H9 (cell line): ENCODE measurements at places on chromosomes 2 and 18. TPM values are rescaled to one million over a fixed set of nuclear protein-coding genes. Genes with fewer than 3 reads are reported as not detected.

Gene PDCD1
- 1.4 and 1.6 TPM in 2 replicates for total RNA-seq

Gene SETBP1
- total RNA-seq, result 4.6 and 4.8 TPM in 2 replicates

Gene LDLRAD4
- 1.8 and 3.9 TPM in 2 replicates for total RNA-seq

Gene IL1RL2
- total RNA-seq, result not detected in 2 replicates

Gene TXNDC2
- total RNA-seq, result 0.28 TPM in 1 of 2 replicates, not detected in the other

Gene PROKR1
- 1.5 TPM in 2 replicates for total RNA-seq

Gene IL1RN
- total RNA-seq, result not detected in 2 replicates

GRCh38 chr18:23650968-23651927 lies 11.5 kb downstream of the ANKRD29 start:
- H3K27ac ChIP-seq, result no peak overlapping the region
- H3K36me3 ChIP-seq, result no peaks in the 10 kb centered on the region
- no peaks in the 10 kb centered on the region for H3K27me3 ChIP-seq
- H3K4me3 ChIP-seq, result no peak overlapping the region
- no peak for DNase-seq

- DNase-seq, result no peak
- H3K4me1 ChIP-seq, result no peaks in the 10 kb centered on the region; the same call in 1 of the 2 replicates
- no peaks in the 10 kb centered on the region for H3K27me3 ChIP-seq
Observed at GRCh38 chr2:183164650-183165015, 40.4 kb downstream of the NUP35 start.

DNA sequence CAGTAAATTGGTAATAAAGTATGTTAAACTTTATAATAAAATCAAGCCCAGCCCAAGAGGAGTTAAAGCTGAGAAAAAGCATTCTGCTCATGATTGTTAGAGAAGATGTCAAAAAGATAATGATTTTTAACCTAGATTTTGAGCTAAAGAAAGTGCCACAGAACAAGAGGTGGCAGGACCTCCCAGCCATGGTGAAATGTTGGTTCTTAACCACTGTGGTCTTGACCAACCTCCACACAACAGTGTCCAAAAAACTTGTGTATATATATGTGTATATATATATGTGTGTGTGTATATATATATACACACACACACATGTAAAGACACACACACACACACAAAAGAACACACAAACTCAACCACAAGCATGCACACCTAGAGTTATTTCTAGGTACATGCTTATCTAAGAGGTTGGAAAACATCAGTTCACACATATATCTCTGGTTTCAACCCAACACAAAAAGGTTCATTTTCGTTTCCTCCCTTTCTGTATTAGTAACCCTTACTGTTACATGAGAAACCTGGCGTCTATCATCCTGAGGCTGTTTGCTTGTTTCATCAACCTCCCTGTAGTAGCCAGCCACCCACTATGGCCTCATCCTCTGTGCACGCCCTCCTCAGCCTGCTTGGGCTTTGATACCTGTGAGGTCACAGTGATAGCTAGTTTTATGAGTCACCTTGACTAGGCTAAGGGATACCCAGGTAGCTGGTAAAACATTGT lies 631.8 kb upstream of the ID2 start:
- no peak overlapping the region for H3K27ac ChIP-seq
- no peaks in the 10 kb centered on the region for H3K4me1 ChIP-seq
- no peaks in the 10 kb centered on the region for H3K27me3 ChIP-seq
- no peak overlapping the region for H3K4me3 ChIP-seq

- H3K27ac ChIP-seq, result no peak overlapping the region
- peaks cover 14% of the 10 kb centered on the region; the same call in 2 of the 3 replicates for H3K36me3 ChIP-seq
- no peak overlapping the region for H3K4me3 ChIP-seq
- H3K27me3 ChIP-seq, result peaks cover 19% of the 10 kb centered on the region
Observed at GRCh38 chr18:10482363-10482984, 28.0 kb downstream of the APCDD1 start.

GRCh38 chr2:148615381-148615841 lies 29.1 kb upstream of the EPC2 start:
- H3K4me1 ChIP-seq, result peaks cover 18% of the 10 kb centered on the region; the same call in 1 of the 2 replicates
- H3K36me3 ChIP-seq, result no peaks in the 10 kb centered on the region; the same call in 2 of the 3 replicates
- H3K4me3 ChIP-seq, result no peak overlapping the region
- DNase-seq, result peak; percentile 42

DNA sequence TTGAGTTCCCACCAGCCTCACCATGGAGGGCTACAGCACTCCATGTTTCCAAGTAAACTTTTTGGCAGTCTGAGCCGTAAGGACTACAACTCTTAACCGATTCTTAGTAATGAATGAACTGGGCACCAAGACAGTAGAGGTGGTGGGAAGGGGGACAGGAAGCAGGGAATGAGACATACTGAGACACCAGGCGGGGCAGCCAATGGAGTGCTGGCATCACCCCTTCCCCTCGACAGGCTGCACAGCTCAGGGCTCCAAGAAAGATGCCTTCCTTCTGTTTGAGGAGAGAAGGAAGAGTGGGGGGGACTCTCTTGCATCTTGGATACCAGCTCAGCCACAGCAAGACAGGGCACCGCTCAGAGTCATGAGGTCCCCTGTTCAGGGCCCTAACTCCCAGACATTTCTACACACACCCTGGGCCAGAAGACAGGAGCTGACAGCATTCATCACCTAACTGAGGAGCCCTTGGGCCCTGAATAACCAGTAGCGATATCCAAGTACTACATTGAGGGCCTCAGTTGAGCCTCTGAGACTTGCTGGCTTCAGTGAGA lies 45.2 kb downstream of the USP34 start:
- H3K27me3 ChIP-seq, result no peaks in the 10 kb centered on the region
- peaks cover 6% of the 10 kb centered on the region; the same call in 1 of the 2 replicates for H3K4me1 ChIP-seq
- H3K36me3 ChIP-seq, result peaks cover under 1% of the 10 kb centered on the region; the same call in 1 of the 2 replicates
- no peak overlapping the region for H3K4me3 ChIP-seq

DNA sequence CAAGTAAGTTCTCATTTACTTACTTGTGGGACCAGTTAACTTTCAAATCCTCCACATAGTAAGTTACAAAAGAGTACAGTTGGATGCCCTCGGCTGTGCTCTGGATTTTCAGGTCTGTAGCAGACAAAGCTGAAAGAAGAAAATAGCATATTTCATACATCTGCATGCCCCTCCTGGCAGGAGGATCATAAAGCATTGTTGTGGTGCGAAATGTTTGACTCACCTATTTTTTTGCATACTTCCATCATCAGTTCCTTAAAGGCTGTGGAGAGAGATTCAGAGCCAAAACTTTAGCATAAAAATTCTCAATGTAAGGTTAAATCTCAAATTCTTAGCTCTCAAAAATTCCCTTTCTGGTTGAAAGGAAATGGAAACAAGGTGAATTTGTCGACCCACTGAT lies 70.8 kb upstream of the LPIN2 start:
- no peak overlapping the region for H3K4me3 ChIP-seq
- H3K27ac ChIP-seq, result no peak overlapping the region
- no peaks in the 10 kb centered on the region for H3K27me3 ChIP-seq
- no peaks in the 10 kb centered on the region for H3K36me3 ChIP-seq

- no peak for DNase-seq
- H3K4me3 ChIP-seq, result peak overlapping the region; percentile 45; the same call in 1 of the 2 replicates
- H3K27ac ChIP-seq, result no peak overlapping the region
- no peaks in the 10 kb centered on the region for H3K36me3 ChIP-seq
Observed at GRCh38 chr2:11745613-11746375, 638 bp upstream of the LPIN1 start.

- H3K4me3 ChIP-seq, result no peak overlapping the region
- no peaks in the 10 kb centered on the region for H3K4me1 ChIP-seq
- H3K27ac ChIP-seq, result no peak overlapping the region
- no peaks in the 10 kb centered on the region for H3K27me3 ChIP-seq
- H3K36me3 ChIP-seq, result peaks cover 12% of the 10 kb centered on the region
Observed at GRCh38 chr18:7830468-7830867, 263.4 kb downstream of the PTPRM start.

- no peaks in the 10 kb centered on the region for H3K27me3 ChIP-seq
- H3K36me3 ChIP-seq, result no peaks in the 10 kb centered on the region
- no peak overlapping the region for H3K4me3 ChIP-seq
- no peak for DNase-seq
- no peaks in the 10 kb centered on the region for H3K4me1 ChIP-seq
Observed at GRCh38 chr18:61731693-61732376, 161.0 kb downstream of the RNF152 start.

GRCh38 chr18:9038277-9038871 lies 64.1 kb upstream of the NDUFV2 start:
- H3K4me1 ChIP-seq, result no peaks in the 10 kb centered on the region
- H3K27ac ChIP-seq, result no peak overlapping the region
- no peaks in the 10 kb centered on the region for H3K27me3 ChIP-seq
- H3K4me3 ChIP-seq, result no peak overlapping the region

GRCh38 chr18:57833441-57834101 lies 30.5 kb upstream of the ATP8B1 start:
- H3K4me3 ChIP-seq, result no peak overlapping the region
- peaks cover 1% of the 10 kb centered on the region; the same call in 1 of the 2 replicates for H3K4me1 ChIP-seq
- no peaks in the 10 kb centered on the region for H3K27me3 ChIP-seq
- H3K36me3 ChIP-seq, result no peaks in the 10 kb centered on the region

DNA sequence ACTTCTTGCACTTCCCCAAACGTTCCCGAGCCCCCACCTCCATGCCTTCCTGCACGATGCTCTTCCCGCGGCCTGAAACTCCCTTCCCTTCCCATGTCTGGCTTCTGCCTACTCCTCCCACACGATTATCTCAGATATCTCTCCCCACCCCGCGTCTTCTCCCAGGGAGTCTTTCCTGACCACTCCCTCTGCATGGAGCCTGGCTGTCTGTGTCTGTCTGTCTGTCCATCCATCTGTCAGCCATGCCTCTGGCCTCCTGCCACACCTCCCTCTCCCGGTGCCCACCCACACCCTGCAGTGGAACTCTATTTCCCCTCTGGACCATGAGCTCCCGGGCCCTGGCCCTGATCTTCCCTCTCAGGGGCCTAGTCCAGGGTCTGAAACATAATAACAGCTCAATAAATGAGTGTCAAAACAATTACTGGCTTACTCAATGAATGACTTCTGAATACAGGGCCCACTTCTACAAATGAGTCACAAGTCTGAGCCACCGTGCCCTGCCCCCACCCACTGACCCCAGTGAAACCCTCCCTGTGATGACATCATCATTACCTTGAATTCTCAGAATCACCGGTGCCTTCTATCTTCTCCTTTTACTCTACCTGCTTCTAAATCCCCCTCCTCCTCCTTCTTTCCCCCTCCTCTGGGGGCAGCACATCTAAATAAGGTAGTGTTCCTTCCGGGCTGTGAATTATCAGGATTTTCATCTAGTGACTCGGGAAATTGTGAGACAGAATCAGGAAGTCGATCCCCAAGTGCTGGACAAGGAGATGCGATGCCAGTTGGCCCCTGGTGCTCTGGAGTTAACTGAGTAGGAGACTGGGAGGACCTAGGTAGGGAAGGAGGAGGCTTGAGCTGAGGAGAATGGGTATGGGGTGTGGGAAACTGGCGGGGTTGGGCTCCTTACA lies 46.1 kb upstream of the PLB1 start:
- H3K27ac ChIP-seq, result no peak overlapping the region
- no peaks in the 10 kb centered on the region for H3K4me1 ChIP-seq
- DNase-seq, result no peak
- H3K27me3 ChIP-seq, result no peaks in the 10 kb centered on the region
- no peaks in the 10 kb centered on the region for H3K36me3 ChIP-seq

- no peaks in the 10 kb centered on the region for H3K27me3 ChIP-seq
- H3K27ac ChIP-seq, result no peak overlapping the region
- no peak for DNase-seq
- H3K36me3 ChIP-seq, result no peaks in the 10 kb centered on the region
Observed at GRCh38 chr2:28360718-28361293, 31.9 kb upstream of the FOSL2 start.

DNA sequence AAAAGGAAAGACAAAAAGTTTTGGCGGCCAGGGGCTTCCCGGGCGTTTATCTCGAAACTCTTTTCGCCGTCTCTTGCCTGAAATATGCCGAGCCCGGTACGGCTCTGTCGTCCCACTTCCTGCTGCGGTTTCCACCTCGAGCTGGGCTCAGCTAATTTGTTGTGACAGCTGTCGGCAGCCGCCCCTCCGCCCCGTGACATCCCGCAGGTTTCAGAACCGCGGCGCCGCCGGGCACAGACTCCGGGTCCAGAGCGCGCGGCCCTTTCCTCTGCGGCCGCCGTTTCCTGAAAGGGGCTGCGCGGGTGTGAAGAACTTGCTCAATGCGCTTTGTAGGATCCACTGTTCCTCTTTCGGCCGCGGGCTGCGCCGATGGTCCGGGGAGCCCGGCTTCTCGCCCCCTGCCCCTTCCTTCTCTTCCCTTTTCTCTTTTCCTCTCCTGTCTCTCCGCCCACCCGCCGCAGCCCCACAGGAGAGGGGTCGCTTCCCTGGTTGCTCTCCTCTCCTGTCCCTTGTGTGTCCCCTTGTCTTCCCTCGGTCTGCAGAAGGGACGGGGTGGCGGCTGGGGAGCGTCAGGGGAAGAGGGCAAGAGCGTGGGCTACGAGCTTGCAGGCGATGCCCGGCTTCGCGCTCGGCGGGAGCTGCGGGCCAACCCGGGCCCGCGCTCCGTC lies 648 bp downstream of the ARID5A start:
- H3K27ac ChIP-seq, result no peak overlapping the region
- peaks cover 12% of the 10 kb centered on the region; the same call in 1 of the 2 replicates for H3K27me3 ChIP-seq
- H3K36me3 ChIP-seq, result no peaks in the 10 kb centered on the region
- no peak for DNase-seq

DNA sequence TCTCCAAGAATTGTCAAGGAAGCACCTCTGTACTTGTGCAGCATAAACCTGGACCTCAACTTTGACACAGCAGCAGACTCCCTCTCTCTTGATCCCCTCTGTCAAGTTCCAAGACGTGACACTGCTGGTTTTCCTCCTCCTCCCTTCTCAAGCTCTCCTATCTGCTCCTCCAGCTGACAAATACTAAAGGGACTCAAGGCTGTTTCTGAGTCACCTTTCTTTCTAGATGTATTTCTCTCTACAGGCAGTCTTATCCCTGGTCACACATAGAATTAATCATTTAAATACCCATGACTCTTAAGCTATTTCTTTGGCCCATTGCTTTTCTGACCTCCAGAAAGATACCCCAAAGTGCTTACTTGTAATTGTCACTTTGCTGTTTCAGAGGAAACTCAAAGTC lies 53.5 kb downstream of the SEPTIN10 start:
- no peak overlapping the region for H3K27ac ChIP-seq
- peaks cover 17% of the 10 kb centered on the region for H3K36me3 ChIP-seq
- no peak for DNase-seq
- H3K4me3 ChIP-seq, result no peak overlapping the region
- H3K27me3 ChIP-seq, result no peaks in the 10 kb centered on the region

- H3K27ac ChIP-seq, result no peak overlapping the region
- H3K36me3 ChIP-seq, result no peaks in the 10 kb centered on the region; the same call in 1 of the 2 replicates
- no peak overlapping the region for H3K4me3 ChIP-seq
- DNase-seq, result no peak
- no peaks in the 10 kb centered on the region for H3K27me3 ChIP-seq
Observed at GRCh38 chr2:160463245-160463644, 30.4 kb downstream of the RBMS1 start.

- DNase-seq, result no peak
- peaks cover 2% of the 10 kb centered on the region; the same call in 1 of the 3 replicates for H3K36me3 ChIP-seq
- no peak overlapping the region; the same call in 2 of the 3 replicates for H3K4me3 ChIP-seq
- no peak overlapping the region for H3K27ac ChIP-seq
- H3K4me1 ChIP-seq, result peaks cover 4% of the 10 kb centered on the region; the same call in 1 of the 2 replicates
- H3K27me3 ChIP-seq, result no peaks in the 10 kb centered on the region
Observed at GRCh38 chr2:74020702-74021406, 36.1 kb downstream of the TET3 start.
